Urinary bladder (tissue), 4 donors: ENCODE measurements at places on chromosomes 12 and 14. TPM values are rescaled to one million over a fixed set of nuclear protein-coding genes. Genes with fewer than 3 reads are reported as not detected.

Gene SP7
- polyA plus RNA-seq: not detected

Gene LRFN5
- 12.7 TPM for polyA plus RNA-seq

DNA sequence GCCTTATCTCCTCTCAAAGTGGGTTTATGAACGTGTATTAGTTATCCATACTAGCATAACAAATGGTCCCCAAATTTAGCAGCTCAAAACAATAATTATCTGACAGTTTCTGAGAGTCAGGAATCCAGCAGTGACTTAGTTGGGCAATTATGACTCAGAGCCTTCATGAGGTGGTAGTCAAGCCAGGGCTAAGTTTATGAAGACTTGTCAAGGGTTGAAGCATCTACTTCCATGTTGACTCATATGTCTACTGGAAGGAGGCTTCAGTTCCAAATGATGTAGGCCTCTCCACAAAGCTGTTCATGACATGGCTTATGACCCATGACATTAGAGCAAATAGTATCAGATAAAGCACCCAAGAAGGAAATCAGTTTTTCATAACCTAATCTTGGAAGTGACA, 73.2 kb downstream of the IPO8 start:
- DNase-seq: no peak

DNA sequence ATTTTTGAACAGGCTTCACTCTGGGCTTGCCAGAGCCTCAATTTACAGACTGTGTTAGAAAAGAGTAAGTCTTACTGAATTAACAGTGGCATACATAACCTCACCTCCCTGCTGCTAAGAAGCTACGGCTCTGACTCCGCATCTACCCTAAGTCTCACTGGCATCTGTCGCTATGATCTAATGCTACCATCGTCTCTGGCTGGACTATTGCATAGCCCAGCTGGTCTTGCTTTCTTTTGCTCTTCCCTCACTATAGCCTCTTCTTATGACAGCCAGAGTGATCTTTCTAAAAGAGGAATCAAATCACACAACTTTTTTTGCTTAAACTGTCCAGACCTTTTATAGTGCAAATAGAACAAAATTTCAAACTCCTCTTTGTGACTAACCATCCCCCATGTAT, 81.1 kb downstream of the SLC24A4 start:
- no peak for DNase-seq

DNA sequence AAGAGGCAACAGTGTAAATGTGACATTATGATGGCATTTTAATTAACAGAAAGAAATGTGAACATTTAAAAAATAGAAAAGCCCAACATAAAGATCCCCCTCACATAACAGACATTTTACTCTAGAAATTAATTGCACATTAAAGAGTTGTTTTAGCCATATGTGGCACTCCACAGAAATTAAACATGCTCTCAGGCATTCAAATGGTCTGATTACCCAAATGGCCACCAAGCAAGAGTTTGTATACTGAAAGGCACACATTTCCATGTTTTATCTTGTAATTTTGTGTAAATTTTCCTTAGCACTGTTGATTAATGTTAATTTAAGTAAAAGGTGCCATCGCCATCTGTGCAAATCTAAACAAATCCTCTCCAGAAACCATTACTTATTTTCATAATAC, 43.5 kb downstream of the GTF2A1 start:
- DNase-seq: no peak

- DNase-seq: no peak
These were observed 6.9 kb downstream of the ATP2B1 start for GRCh38 chr12:89701606-89702206.

DNA sequence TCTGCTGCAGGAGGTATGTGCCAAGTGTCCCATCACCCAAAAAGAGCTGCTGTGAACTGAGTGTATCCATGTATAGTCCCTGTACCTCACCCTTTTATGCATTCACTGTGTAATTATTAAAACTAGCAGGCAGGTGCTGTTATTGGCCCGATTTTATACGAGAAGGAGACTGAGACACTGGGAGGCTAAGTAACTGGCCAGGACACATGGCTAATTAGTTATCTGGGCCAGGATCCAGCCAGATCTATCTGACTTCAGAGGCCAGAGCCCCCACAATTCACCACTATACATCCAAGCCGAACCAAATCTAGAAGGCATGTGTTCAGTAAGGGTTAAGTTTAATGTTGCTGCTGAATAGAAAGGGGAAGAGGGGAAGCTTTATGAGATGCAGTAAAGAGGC, 73.4 kb downstream of the FRMD6 start:
- no peak for DNase-seq

GRCh38 chr14:69700575-69700974, 66.4 kb upstream of the SRSF5 start:
- DNase-seq: no peak

Gene SYNDIG1L
- 0.19 TPM for polyA plus RNA-seq

DNA sequence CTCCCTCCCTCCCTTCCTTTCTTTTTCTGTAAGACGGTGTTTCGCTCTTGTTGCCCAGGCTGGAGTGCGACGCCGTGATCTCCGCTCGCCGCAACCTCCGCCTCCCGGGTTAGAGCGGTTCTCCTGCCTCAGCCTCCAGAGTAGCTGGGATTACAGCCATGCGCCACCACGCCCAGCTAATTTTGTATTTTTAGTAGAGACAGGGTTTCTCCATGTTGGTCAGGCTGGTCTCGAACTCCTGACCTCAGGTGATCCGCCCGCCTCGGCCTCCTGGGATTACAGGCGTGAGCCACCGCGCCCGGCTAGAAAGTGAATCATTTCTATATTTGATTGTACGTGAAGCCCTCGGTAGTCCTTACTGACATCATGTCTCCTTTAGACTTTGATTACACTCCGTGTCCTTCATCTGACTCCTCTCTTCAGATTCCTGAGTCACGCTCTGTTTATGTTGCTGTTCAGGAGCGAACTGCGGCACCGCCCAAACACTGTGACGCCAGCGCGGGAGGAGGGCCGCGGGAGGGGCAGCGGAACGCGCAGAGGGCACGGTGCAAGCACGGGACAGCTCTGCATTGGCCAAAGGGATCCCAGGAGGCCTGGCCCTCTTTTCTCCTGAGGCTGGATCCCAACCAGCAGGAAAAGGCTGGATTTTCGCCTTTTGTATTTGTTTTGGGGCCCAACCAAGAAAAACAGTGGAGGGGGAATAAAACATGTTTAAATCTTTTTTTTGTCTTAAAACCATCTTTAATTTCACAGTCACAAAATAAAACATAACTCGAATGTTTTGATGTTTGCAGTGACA, 538 bp upstream of the GABARAPL1 start:
- DNase-seq: peak; percentile 89

DNA sequence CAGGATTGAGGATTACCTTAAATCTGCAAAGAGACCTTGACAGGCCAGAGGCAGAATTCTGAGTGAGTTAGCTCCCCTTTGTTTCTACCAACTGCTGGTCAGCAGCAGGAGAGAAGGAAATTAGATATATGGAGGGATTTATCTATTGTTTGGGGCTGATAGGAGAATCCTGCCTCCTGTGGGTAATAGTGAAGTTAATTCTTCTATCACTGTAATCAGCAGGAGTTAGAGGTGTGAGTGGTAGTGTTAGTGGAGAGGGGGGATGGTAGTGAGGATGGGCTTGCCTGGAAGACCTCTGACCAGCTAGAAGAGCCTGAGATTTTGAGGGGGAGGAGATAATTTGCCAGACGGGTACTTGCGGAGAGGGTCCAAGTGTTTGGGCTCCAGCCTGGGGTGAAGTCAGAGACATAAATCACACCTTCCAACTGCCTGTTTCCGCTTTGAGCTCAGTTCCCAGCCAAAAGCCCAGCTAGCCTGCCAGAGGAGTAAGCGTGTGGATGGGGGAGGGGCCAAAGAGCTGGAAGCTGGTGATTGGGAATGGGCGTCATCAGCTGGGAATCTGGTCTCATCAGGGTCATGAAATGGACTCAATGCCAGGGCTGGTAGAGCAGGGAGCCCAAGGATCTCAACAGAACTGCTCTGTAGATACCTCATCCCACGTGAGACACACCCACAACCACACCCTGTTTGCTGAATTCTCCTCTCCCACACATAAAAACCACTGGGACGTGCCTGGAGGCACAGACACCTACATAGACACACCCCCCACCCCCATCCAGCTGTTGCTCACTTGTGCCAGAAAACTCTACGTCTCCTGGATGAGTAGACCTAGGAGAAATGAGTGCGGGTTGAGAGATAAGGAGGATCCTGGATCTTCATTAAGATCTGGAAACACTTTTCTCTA, 13.1 kb upstream of the ITGA5 start:
- DNase-seq: no peak

- DNase-seq: no peak
These were observed 689.5 kb upstream of the MGAT4C start for GRCh38 chr12:86945685-86946196.

Gene KDM2B
- 18.7 TPM for polyA plus RNA-seq

GRCh38 chr12:1978078-1978862, 26.0 kb downstream of the DCP1B start:
- no peak for DNase-seq

Gene MAP3K9
- 0.25 TPM for polyA plus RNA-seq

Gene ANO2
- polyA plus RNA-seq: 2.9 TPM

Gene GRIP1
- 2.1 TPM for polyA plus RNA-seq

Gene LIN52
- 11.8 TPM for polyA plus RNA-seq

Gene FLVCR2
- polyA plus RNA-seq: 3.6 TPM

DNA sequence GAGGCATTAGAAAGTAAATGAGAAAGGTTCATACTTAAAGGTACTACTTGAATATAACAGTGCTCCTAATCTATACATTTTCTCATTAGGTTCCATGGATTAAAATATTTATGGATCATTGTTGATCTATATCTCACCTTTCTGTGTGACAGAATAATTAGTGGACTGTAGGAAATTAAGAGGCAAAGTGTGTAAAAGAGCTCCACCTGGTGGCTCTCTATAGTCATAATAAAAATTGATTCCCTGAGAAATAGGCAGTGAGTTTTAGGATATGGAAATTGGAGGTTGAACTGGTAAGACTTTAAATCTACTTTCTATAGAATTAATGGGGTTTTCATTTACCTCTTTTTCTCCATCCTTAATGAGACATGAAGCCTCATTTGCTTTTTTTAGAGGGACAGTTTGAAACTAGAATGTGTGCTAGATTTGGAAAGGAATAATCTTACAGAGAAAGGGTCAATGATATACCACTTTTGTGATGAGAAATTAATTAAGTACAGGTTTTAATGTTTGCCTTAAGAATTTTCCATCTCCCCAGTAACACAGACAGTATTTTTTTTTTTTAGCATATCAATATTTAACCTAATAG, 11.8 kb upstream of the DERA start:
- no peak for DNase-seq

DNA sequence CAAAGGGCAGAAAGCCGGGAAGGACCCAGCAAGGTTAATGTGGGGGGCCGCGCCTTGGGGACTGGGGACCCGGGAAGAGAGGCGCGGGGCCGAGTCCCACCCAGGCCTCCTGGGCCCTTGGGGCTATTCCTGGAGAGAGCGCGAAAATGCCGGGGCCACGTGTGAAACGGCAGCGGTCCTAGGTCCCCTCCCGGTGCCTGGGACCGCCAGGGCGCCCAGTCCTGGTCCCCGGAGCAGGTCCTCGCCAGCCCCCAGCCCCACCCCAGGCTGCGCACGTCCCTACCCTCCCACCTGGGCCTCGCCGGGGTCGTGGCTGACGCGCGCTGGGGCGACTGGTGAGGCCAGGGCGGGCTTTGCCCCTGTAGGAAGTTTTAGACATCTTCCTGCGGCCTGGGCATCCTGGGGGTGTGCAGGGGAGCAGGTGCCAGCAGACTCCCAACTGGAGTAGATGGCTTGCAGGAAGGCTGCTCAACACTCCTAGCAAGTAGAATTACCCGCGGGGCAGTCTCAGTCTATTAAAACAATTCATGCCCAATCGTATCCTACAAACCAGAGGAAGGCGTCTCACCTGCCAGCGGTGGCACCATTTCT, 708 bp downstream of the FAR2 start:
- DNase-seq: no peak

DNA sequence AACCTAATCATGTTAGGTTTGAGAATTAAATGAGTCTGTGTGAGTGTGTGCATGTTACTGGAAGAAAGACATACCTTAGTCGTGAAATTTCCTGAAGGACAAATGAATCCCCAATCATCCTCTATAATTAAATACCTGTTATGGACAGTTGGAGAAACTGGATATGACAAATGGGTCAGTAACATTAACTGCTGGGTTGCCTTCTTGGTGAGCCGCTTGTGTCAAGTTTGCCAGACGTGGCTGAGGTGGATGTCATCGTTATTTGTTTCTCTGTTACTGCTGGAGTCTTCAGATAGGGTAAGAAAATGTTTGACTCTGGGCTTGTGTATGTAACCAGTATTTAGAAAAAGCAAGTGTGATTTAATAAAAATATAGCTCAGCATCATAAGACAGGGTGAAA, 131.6 kb downstream of the CAND1 start:
- DNase-seq: no peak

Gene C12orf50
- 0.06 TPM for polyA plus RNA-seq

- DNase-seq: no peak
These were observed 9.2 kb downstream of the PHB2 start for GRCh38 chr12:6961278-6961694.

Gene PROX2
- polyA plus RNA-seq: not detected

- no peak for DNase-seq
These were observed 18.9 kb upstream of the MAP3K9 start for GRCh38 chr14:70828188-70828587.

GRCh38 chr12:75823475-75823874, 208.1 kb downstream of the PHLDA1 start:
- DNase-seq: no peak

DNA sequence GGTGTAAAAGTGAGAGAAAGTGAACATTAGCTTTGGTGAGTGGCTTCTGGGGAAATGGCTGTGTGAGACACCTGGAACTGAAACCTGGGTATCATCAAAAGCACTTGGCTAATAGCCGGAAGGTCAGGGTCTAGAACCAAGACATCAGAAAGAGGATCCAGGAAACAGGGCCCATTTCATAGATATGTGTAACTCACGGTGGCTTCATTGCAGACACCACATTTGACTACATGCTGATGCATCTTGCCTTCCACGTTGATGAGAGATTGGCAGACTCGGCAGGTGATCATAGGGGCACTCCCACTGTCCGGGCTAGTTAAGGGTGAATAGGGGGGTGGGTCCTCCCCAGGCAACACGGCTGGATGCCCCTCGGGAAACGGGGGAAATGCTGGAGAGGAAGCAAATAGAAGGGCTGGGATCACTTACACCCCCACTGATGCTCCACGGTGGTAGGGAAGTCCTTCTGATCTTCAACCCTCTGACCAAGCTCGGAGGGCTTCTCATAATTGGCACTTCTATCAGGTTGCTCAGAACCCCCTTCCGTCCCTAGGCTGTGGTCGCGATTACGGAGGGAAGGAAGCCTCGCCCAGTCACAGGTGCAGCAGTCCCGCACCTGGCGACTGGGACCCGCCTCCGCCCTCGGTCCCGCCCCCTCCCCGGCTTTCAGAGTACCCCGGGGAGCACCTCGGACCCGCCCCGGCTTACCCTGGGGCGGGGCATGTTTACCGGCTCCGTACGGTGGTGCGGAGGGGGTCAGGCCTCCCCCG, 593 bp downstream of the PIP4P1 start:
- no peak for DNase-seq

DNA sequence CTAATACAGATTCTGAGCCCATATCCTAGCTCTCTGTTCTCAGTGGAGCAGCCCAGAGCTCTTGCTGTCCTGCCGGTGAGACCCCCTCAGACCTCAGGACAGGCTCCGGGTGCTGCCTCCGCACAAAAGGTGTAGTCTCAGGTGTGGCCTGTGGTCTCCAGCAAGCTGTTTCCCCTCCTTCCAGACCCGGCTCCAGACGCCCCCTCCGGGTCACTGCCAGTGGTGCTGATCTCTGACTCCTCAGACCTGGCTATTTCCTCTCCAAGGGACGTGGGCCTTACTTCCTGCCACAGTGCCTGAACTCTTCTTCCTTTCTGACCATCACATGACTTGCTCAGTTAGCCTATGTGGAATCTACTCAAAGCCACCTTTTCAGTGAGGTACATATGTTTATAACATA, 337.5 kb downstream of the GLT1D1 start:
- DNase-seq: no peak

Gene ZC2HC1C
- 2.3 TPM for polyA plus RNA-seq

Gene CMTM5
- polyA plus RNA-seq: 2.0 TPM

GRCh38 chr12:93167841-93168492, 209.8 kb upstream of the NUDT4 start:
- no peak for DNase-seq
